ENCODE measurements at places on chromosomes 13 and 19.

DNA sequence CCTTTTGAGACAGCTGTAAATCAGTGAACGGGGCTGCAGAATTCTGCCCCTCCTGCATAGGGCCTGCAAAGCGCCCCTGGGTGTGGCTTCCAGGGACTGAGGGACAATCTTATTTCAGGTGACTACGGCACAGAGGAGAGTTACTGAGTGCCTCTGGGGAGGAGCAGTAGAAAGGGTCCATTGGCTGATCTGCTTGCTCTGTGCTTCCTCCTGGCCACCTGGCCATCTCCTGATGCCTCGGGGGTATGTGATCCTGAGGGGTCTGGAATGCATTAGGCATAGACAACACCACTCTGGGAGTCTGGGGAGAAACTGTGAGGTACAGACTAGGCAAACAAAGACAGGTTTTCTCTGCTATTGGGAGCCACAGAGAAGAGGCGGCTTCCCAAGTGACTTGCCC, 2.8 kb downstream of the KCTD15 start:
- no peak for DNase-seq

DNA sequence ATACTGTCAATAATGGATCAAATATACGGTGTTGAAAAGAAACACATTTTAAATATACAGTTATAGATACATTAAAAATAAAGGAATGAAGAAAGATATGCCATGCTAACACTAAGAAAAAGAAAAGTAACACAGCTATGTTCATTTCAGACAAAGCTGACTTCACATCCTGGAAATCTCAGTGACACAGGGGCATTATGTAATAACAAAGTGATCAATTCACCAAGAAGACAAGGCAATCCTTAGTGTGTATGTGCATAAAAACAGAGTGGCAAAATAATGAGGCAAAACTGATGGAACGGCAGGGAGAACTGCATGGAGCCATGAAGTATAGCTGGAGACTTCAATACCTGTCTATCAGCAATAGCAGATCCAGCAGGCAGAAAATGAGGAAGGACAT, 13.1 kb downstream of the ZNF14 start:
- DNase-seq, result no peak

- DNase-seq, result peak; percentile 90
These were observed 9.5 kb downstream of the B3GLCT start for GRCh38 chr13:31209172-31209840.

DNA sequence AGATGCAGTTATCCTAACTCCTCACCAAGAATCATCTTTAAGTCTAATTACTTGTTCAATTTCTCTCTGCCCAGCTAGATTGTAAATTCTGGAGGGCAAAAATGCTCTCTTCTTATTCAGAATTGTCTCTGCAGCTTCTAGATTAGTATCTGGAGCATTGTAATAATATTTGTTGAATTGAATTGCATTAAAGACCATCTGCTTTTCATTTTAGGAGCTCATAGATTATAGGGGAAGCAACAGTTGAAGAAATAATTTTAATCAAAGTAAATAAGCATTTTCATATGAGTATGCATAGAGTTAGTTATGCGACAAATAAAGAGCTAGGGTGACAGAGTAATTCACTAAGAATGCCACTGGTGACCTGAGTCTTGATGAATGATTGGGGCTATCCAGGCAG, 222.8 kb downstream of the SPRY2 start:
- DNase-seq, result no peak

- DNase-seq, result no peak
These were observed 3.0 kb upstream of the TNNT1 start for GRCh38 chr19:55152017-55152416.

DNA sequence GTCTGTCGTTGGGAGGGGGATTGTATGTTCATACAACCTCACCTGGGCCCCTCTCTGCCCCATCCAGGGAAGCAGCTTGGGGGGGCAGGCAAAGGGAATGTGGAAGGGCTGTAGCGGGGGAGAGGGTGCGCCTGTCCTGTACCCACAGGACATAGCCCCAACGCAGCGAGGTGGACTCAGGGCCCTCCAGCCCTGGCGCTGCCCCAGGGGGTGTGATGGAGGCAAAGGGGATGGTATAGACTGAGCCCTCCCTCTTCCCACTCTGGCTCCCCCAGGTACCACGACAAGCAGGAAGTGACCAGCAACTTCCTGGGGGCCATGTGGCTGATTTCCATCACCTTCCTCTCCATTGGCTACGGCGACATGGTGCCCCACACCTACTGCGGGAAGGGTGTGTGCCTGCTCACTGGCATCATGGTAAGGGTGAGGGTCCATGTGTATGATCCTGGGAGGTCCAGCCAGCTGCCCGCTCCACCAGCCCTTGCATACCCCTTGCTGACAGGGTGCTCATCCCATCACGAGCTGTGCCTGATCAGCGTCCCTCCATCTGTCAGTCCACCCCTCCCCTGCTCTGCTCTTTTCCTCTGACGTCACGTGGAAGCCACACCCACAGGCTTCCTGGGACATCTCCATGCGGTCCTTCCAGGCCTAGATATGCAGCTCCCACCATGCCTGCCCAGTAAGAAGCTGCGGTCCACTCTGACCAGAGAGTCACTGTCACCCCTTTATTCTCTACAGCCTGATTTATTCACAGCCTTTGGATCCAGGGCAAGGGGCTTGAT, 18.3 kb downstream of the KCNN1 start:
- no peak for DNase-seq

DNA sequence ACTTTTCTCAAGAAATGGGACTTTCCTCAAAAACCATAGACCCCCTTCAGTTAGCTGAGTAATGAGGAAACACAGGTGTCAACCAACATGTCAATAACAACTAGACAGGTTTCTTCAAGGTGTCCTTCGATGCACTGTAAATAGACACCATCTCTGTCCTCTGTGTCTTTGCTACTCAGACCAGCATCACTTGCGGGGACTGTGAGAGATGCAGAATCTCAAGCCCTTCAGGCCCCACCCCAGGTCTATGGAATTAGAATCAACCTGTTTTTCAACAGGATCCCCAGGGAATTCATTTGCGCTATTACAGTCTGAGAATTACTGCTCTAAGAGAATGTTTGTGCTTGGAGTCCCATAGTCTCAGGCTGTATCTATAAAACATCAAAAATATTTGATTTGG, 469.9 kb downstream of the COG6 start:
- no peak for DNase-seq

DNA sequence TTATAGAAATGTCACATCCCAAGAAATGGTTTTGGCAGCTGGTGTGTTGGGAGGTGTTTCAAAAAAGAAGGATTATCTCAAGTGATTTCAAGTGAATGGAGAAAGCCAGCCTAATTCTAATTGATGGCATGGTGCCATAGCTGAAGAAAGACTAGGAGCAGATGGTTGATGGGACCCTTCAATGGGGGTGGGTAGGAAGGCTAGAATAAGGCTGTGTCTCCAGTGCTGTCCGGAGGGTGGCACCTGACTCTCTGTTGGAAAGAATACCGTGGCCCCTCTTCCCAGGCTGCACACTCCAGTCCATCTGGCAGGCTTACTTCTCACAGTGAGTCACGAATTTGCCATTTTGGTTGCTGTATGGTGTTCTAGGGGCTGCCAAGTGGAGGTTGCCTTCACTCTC, 51.0 kb upstream of the GPR12 start:
- peak; percentile 91 for DNase-seq

GRCh38 chr19:37342753-37343152, 28.1 kb upstream of the ZNF527 start:
- DNase-seq, result no peak

DNA sequence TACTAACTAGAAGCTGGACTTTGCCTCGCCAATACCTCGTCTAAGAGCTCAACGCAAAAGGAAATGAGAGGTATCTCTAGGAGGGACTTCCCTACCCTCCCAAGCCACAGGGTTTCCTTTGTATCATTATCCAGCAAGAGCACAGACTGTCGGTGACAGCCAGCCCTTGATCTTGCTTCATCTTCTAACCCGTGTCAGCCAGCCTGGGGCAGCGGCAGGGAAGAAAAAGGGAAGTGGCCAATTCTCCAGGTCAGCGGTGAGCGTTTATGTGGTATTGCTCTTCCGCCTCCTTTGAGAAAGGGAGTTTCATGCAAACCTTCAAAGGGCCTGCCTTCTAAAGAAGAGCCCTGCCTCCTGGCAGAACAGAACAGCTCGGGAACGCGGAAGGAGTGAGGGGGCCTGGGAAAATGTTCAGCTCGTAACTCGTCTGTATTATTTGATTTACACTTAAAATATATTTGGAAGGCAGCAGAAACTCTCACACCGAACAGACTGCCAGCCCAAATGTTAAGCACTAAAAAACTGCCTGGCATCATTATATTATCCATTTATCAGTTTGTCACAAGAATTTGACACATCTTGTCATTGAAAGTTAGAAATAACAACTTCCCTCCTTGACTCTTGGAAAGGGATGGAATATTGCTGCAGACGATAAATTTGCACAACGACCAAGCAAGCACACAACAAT, 41.8 kb downstream of the EFNB2 start:
- DNase-seq, result no peak

GRCh38 chr13:73261739-73262216, 203.0 kb downstream of the KLF5 start:
- DNase-seq, result no peak

GRCh38 chr19:36115453-36116343, at the start of gene TBCB:
Gene TBCB (plus strand): TSS chr19:36115468. CDS start chr19:36115561, 93 bp downstream.
- no peak for DNase-seq

Measured in WERI-Rb-1 (cell line).